ENCODE measurements at places on chromosomes 13 and 19.

GRCh38 chr19:2613507-2614295 lies 88.8 kb downstream of the GNG7 start:
- DNase-seq = no peak

DNA sequence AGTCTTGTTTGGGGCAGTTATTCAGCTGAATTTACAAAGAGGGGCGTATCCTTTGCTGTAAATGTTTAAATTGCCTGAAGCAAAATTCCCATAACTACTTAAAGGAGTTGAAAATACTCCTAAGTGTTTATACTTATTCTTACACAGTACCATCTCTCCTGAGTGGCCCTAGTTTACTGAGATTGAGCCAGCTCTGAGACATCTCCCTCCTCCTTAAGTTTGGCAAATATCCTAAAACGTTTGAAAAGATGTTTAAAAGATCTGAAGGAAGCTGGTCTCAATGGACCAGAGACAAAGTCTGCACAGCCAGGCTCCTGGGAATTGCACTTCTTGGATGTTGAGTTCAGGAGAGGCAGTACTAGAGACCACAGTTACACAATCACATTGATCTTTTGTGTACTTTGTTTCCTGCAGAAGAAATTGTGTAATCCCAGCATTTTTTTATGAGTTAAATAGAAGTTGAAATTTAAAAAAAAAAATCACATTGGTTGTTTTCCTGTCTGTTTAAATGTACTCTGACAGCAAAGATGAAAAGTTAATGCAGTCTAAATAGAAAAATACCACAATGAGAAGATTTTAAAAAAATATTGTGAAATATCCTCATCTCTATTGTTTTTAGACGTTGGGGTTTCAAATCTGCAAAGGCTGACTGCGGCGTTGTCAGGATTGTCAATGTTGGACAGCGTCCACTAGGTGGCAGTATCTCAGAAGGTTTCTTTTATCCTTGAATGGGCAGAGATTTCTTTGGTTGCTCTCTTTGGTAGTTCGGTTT lies 20.7 kb downstream of the TNFSF11 start:
- DNase-seq = peak; percentile 52

DNA sequence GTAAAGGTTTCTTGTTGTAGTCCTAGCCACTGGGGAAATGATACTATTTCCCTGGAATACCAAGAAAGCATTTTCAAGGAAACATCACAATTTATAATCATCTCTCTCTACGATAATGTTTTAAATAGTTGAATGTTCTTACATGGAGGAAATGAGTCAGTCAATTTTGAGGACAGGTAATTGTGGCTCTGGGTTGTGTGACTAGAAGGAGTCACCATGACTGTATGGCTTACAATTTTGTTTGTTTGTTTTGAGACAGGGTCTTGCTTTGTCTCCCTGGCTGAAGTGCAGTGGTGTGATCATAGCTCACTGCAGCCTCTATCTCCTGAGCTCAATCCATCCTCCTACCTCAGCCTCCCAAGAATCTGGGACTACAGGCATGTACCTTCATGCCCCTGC lies 47.4 kb downstream of the COG3 start:
- DNase-seq = no peak

- no peak for DNase-seq
Measured at GRCh38 chr19:339262-339887, 5.2 kb downstream of the MIER2 start.

GRCh38 chr13:85665286-85665685 lies 133.9 kb downstream of the SLITRK6 start:
- no peak for DNase-seq

DNA sequence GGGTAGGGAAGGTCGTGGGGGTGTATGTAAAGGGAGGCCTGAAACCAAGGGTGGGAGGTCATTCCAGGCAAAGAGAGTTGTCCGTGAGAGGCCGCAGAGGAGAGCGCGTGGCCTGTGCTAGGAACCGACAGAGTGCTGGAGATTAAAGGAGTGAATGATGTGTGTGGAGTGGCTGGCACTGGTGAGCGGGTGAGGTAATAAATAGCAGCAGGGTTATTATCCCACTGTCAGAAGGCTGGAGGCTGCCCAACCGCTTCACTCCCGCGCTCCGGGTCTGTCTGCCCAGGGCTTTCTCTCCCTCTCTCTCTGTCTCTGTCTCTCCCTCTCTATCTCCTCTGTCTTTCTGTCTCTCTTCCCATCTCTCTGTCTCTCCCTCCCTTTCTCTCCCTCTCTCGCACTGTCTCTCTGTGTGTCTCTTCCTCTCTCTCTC lies 17.4 kb downstream of the ZNF579 start:
- DNase-seq = no peak

- no peak for DNase-seq
Measured at GRCh38 chr13:41765020-41765419, 195.9 kb downstream of the VWA8 start.

DNA sequence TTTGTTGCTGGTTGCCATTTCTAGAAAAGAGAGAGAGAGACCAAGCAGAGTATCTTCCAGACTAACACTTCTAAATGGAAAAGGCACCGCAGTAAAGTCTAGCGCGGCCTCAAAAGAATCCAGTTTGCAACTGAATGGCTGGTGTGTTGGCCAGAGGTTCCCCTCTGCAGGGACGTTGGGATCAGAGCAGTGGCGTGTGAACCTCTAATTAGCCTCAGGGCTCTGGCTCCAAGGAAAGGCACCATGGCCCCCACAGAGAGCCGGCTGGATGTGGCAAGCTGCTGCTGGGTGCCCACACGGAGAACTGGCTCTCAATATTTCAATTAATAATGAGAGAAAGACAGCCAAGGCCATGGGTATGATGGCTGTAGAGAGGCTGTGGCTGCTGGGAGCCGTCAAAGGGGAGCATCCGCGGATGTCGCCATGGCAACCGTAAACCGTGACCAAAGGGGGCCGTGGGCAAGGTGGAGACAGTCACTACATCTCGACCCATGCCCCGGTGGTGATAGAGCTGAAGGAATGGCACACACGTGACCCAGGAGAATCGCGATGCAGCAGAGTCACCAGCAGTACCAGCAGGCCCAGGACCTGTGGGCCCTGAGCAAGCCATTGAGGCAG lies 9.5 kb downstream of the VSTM2B start:
- no peak for DNase-seq

- no peak for DNase-seq
Measured at GRCh38 chr13:40096357-40096901, 441.0 kb downstream of the COG6 start.

GRCh38 chr19:1734321-1734966 lies 18.9 kb upstream of the ONECUT3 start:
- no peak for DNase-seq

- no peak for DNase-seq
Measured at GRCh38 chr13:34034411-34034810, 216.5 kb downstream of the RFC3 start.

DNA sequence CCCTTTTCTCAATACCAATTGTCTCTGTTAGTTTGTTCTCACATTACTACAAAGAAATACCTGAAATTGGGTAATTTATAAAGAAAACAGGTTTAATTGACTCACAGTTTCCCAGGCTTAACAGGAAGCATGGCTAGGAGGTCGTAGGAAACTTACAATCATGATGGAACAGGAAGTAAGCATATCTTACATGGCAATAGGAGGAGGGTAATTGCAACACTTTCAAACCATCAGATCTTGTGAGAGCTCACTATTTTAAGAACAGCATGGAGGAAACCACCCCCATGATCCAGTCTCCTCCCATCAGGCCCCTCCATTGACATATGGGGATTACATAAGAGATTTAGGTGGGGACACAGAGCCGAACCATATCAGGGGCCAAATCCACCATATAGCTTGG lies 1210.1 kb upstream of the SPRY2 start:
- no peak for DNase-seq

DNA sequence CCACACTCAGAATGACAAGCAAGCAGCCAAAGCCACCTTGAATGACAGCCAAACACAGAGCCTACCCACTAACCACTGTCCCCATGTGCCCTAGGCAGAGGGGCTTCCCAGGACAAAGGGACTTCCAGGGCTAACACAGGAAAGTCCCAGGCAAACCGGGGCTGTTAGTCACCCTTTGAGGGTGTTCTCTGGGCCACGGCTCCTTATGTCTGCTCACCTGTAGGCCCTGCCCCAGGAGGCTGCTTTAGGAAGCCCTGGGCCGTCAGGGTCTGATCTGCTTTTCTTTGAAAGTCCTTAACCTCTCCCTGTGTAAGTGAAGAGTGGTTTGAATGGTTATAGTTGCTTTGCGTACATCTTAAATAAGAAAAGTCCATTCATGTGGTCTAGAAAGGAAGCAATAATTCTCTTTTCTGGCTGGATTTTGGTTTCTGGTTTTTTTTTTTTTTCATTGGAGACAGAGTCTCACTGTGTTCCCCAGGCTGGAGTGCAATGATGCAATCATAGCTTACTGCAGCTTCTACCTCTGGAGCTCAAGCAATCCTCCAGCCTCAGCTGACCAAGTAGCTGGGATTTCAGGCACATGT lies 161.4 kb downstream of the EFNB2 start:
- DNase-seq = no peak

- no peak for DNase-seq
Measured at GRCh38 chr19:38852231-38853044, 2.7 kb upstream of the HNRNPL start.

DNA sequence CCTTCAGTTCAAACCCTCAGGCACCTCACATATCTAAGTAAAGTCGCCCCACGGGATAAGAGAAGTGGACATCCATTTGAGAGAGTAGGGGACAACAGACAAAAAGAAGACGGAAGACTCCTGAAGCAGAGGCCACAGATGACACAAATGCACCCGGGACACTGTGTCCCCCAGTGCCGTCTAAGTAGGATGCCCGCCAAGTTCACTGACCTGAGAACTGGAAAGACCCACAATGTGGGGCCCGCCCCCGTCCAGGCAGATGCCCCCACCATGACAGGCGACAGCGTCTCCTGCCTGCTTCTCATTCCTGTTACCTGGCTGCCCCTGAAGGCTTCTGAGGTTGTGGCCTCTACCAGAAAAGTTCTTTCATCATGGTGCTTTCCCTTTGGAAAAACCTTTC lies 16.9 kb downstream of the ANKRD27 start:
- no peak for DNase-seq

DNA sequence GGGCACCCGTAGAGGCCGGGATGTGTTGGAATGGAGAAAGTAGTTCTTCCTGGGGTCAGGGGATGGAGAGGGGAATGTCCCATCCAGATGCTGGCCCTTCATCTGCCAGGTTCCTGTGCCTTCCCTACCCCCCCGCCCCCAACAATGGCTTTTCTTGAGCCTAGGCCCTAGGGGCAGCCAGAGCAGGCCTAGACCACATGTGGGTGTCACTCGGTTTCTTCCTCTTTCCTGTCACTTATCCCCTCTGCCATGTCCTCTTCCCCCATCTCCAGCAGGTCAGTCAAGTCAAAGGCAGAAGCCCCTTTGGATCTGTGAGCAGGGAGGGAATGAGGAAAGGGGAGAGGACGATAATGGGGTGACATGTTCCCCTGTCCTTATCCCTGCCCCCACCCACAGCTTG lies 36.4 kb downstream of the LYL1 start:
- DNase-seq = no peak

DNA sequence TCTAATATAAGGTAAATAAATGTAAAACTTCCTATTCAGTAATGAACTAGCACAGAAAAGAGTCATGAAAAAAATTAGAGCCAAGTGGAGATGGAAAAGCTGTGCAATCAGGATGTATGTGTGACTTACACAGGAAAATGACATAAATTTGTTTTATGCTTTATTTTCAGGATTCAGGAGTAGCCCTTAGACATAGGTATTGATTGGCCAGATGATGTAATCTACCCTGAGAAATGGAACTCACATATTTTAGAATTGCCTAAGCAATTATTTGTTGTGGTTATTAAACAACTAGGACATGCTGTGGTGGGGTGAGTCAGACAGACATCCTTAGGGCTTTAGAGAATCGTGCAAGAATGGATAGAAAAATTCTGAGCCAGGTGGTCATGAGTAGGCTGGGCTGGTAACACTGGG lies 110.6 kb downstream of the PCDH9 start:
- no peak for DNase-seq

DNA sequence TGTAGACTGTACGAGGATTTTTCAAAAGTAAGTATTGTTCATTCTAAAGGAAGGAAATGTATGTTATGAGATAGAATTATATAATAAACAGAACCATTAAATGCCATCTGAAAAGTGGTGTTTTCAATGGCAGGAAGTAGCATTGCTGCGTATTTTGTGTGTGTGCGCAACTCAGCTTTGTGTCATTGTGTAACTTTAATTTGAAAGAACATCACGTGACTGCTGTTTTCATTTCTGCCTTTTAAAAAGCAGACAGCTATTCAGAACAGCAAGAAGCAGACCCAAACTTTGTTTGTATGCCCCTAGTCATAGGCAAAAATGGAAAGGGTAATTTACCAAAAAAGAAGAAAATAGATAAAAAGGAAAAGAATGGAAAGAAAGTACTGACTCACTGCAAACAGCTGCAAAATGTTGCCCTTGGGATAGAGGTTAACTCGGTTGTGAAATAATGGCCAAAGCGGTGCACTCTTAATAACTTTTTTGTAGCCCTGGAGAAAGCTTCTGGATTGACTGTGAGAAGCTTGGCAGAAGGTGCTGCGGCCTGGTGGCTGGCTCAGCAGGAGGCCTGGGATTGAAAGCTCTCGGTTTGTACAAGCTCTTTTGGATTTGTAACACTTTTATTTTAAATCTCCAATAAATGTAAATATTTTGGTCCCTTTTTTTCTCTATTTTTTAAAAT lies 97.3 kb downstream of the GGACT start:
- no peak for DNase-seq
